Endodermal cell (in vitro differentiated cells): ENCODE measurements at places on chromosomes 5 and 9. TPM values are rescaled to one million over a fixed set of nuclear protein-coding genes. Genes with fewer than 3 reads are reported as not detected.

DNA sequence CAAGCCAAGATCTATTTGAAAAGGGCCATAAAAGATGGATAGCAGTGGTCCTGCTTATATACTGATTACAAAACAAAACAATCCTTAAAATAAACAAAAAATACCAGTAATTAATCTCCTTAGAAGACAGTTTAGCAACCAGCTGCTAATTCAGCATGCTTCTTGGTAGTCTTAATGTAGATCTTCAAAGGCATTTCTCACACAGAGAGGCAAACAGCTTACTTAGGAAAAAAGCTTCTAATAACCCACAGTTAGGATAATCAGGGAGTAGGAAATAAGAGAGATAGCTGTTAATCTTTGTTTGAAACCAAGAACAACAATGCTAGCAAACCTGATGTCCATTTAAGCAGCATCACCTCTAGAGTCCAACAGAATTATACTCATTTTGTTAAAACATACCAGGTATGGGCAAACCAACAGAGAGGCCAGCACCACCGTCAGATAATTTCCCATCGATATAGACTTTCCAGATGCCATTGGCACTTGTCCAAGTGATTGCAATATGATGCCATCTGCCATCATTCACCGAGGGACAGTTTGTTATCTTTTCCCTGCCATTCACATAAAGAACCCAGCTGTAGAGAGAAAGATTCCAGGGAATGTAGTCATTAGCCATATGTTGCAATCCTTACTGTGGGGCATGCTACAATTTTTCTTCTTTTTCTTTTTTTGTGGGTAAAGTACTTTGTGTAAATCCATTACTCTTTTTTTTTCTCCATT is 105.6 kb upstream of the TXNDC8 start:
- no peak overlapping the region for H3K27ac ChIP-seq
- no peak for DNase-seq
- no peaks in the 10 kb centered on the region for H3K4me1 ChIP-seq
- H3K36me3 ChIP-seq: no peaks in the 10 kb centered on the region

The IFNA2 gene
- not detected in 2 replicates for total RNA-seq

The EXOSC2 gene
- total RNA-seq: 47.8 and 56.5 TPM in 2 replicates

DNA sequence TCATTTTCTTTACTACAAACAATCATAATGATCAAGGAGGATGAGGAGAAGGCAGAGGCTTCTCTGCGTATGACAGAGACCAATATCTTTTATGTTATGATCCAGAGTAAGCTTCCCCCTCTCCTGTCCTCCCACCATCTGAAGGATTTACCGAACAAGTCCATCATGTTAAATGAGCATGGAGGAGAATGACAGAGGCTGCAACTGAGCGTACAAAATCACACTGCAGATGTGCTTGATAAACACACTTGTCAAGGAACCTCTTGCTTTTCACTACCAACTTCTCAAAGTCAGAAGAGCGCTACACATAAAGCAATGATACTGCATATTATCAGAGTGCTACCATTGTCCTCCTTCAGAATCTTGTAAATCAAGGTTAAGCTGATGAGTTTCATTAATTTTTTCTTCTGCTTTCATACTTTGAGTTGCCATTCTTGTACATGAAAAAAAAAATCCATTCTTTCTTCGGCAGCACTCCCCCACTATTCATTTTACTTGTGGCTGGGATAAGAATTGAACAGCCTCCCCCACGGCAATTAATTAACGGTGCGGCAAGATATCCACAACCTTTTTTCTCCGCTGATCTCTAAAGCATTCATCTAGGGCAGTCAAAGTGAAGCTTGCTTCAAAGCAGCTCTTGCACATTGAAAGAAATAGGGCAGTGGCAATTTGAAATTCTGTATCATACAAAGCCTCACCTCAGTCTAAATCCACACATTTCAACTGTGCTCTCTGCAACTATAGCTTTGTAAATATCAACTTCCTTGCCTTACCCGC is 673.9 kb upstream of the DMAC1 start:
- H3K4me3 ChIP-seq: no peak overlapping the region
- peaks cover 19% of the 10 kb centered on the region for H3K36me3 ChIP-seq
- H3K27me3 ChIP-seq: no peaks in the 10 kb centered on the region

The EPB41L4A gene
- total RNA-seq: 7.9 and 9.9 TPM in 2 replicates

DNA sequence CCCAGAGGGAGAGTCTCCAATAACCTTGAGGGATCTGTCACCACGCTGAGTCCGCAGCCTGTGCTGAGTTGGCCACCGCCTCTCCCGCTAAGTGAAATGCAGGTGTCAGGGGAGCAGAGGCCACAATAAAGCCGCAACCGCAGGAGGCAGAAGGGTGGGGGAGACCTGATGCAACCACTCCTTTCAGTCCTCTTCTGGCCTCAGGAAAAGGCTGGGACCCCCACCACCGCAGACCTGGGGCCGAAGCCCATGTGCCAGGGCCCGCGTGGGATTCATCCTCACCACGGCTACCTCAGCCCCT is 576 bp downstream of the MAP1B start:
- peak overlapping the region; percentile 96 for H3K27ac ChIP-seq
- peak; percentile 80 for DNase-seq
- H3K4me3 ChIP-seq: peak overlapping the region; percentile 97
- peaks cover 31% of the 10 kb centered on the region for H3K36me3 ChIP-seq

DNA sequence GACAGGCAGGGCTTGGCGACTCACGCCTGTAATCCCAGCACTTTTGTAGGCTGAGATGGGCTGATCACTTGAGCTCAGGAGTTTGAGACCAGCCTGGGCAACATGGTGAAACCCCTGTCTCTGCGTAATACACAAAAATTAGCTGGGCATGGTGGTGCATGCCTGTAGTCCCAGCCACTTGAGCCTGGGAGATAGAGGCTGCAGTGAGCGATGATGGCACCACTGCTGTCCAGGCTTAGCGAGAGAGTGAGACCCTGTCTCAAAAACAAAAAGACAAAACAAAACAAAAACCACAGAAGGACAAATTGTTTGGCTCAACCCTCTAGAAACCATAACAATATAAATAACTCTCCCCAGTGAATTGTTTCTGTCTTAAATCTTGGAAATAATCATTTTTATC is 92.6 kb upstream of the ERBIN start:
- H3K4me3 ChIP-seq: no peak overlapping the region
- H3K27me3 ChIP-seq: no peaks in the 10 kb centered on the region
- H3K27ac ChIP-seq: no peak overlapping the region
- no peak for DNase-seq
- no peaks in the 10 kb centered on the region for H3K36me3 ChIP-seq
- peaks cover 7% of the 10 kb centered on the region for H3K4me1 ChIP-seq

DNA sequence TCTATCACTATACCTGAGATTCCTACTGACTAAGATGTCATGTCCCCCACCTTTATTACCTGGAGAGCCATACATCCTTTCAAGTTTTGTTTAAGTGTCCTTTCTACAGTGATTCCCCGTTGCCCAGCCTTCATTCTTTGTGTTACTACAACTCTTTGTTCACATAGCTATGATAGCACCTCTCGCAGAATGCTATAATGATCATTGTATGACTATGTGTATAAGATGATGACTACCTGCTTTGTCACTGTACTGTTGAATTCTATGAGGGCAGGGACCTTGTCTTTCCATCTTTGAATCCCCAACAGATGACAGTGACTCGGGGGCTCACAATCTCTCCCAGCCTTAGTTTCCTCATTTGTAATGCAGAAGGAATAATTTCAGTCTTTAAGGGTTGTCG is 361.2 kb downstream of the NPR3 start:
- no peaks in the 10 kb centered on the region for H3K27me3 ChIP-seq
- no peak overlapping the region for H3K27ac ChIP-seq
- no peak for DNase-seq

- no peaks in the 10 kb centered on the region for H3K27me3 ChIP-seq
- peak; percentile 30 for DNase-seq
- H3K27ac ChIP-seq: no peak overlapping the region
- peaks cover 33% of the 10 kb centered on the region for H3K36me3 ChIP-seq
- no peak overlapping the region for H3K4me3 ChIP-seq
Measured at GRCh38 chr9:87535817-87536539, 38.3 kb downstream of the DAPK1 start.

The TAL2 gene
- total RNA-seq: 4.1 and 5.0 TPM in 2 replicates

The SMIM32 gene
- total RNA-seq: 0.15 and 0.18 TPM in 2 replicates

DNA sequence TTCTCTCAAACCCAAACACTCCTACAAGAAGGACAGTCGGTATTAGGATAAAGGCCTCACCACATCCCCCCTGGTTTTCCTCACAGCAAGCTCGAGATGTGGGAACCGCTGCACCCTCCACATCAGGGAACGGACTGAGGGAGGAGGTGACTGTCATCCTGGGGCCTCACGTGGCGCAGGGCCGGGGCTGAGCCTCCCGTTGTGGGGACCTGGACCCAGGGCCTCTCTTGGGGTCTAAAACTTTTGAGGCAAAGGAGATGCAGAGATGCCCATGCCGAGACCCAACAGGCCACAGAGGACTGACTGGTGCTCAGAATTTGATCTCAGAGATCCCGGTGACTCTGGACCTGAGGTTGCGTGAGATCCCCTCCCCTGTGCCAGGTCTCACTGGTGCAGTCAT is 72.7 kb downstream of the MRPL36 start:
- H3K4me1 ChIP-seq: no peaks in the 10 kb centered on the region
- no peak overlapping the region for H3K4me3 ChIP-seq
- peak; percentile 31 for DNase-seq
- H3K27ac ChIP-seq: no peak overlapping the region

GRCh38 chr5:167688341-167689130 is 602.9 kb upstream of the WWC1 start:
- H3K4me3 ChIP-seq: no peak overlapping the region
- H3K27ac ChIP-seq: no peak overlapping the region
- H3K27me3 ChIP-seq: no peaks in the 10 kb centered on the region
- DNase-seq: no peak
- no peaks in the 10 kb centered on the region for H3K4me1 ChIP-seq

DNA sequence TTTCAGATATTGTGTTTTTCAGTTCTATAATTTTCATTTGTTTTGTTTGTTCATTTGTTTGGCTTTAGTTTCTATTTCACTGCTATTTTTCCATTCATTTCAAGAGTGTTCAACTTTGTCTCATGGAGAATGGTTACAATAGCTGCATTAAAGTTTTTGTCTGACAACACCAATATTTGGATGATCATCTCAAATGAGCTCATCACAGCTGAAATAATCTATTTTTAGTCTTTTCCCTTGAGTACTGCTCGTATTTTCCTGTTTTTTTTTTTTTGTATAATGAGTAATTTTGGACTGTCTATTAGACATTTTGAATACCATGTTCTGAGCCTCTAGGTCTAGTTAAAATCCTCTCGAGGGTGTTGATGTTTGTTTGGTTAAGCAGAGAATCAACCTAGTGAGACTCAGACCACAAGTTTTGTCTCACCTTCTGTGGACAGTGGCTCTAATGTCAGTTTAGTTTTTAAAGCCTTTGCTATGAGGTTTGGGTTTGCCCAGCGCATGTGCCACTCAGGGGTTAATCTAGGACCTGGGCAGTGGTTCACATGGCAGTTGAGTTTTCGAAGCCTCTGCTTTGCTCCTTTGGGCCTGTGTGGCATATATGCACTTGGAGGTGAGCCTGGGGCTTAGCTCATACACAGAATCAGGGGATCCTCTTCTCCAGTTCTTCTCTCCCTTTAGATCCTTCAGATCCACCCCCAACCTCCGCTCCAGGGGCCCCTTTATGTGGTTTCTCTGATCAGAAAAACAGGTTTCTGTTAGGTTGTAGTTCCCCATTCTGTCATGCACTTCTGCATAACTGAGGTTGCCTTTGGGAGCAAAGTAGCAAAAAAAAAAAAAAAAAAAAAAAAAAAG is 79.8 kb downstream of the ARSB start:
- no peak for DNase-seq
- no peaks in the 10 kb centered on the region for H3K36me3 ChIP-seq
- H3K27ac ChIP-seq: no peak overlapping the region
- H3K4me3 ChIP-seq: no peak overlapping the region
- H3K27me3 ChIP-seq: no peaks in the 10 kb centered on the region

The LOX gene
- 16.4 and 27.6 TPM in 2 replicates for total RNA-seq

The SPINK6 gene
- not detected in 2 replicates for total RNA-seq

The PRDM9 gene
- 0.18 TPM in 1 of 2 replicates, not detected in the other for total RNA-seq

GRCh38 chr9:34759432-34760134 is 49.6 kb upstream of the CCL21 start:
- H3K27ac ChIP-seq: no peak overlapping the region
- H3K36me3 ChIP-seq: no peaks in the 10 kb centered on the region
- no peaks in the 10 kb centered on the region for H3K4me1 ChIP-seq
- DNase-seq: peak; percentile 33
- peaks cover 26% of the 10 kb centered on the region for H3K27me3 ChIP-seq
- no peak overlapping the region for H3K4me3 ChIP-seq

GRCh38 chr5:163565492-163565891 is 60.1 kb downstream of the MAT2B start:
- no peak overlapping the region for H3K27ac ChIP-seq
- peak overlapping the region; percentile 78 for H3K4me3 ChIP-seq
- peak; percentile 78 for DNase-seq
- peaks cover 42% of the 10 kb centered on the region for H3K27me3 ChIP-seq

- no peaks in the 10 kb centered on the region for H3K27me3 ChIP-seq
- no peaks in the 10 kb centered on the region for H3K4me1 ChIP-seq
- no peak for DNase-seq
Measured at GRCh38 chr5:122972877-122973276, 63.6 kb downstream of the PPIC start.

DNA sequence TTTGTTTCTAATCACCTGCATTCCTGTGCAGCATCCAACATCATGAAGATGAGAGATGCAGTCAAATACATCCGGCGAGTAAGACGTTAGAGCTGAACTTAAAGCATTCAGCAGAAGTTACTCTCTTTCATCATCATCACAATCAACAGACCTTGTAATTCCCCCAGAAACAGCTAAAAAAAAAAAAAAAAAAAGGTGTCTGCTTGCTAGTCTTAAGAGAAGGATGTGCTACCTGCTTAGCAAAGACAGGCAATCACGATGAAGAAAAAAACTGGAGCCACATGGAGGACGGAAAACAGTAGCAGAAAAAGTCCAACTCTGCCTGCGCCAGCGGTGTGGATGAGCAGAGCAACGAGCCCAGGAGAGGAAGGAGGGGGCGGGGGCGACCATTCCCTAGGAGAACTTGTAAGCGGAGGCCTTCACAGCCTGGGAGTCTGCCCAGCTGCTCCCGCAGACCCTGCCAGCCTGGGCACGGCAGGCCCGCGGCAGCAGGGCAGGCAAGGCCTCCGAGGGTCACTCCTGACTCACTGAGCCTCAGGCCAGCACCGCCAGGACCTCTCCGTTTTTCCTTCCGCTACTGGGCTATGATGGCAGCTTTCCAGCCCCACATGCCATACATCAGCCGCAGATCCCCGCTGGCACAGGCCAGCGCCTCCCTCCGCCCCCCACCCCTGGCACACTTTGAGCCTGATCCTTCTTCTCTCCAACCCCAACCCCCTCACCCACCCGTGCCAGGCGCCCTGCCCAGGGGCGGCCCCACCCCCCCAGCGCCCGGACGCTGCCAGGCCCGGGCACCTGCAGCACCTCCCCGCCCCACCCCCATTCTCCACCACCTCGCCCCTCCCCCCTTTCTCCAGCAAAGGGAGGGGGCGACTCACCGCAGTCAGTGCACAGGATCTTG is 1.4 kb downstream of the NRG2 start:
- H3K36me3 ChIP-seq: no peaks in the 10 kb centered on the region
- H3K27me3 ChIP-seq: peaks cover 44% of the 10 kb centered on the region
- no peak overlapping the region for H3K27ac ChIP-seq
- DNase-seq: peak; percentile 66

GRCh38 chr9:35254237-35254636 is 92.4 kb downstream of the UNC13B start:
- DNase-seq: no peak
- no peaks in the 10 kb centered on the region for H3K27me3 ChIP-seq
- no peaks in the 10 kb centered on the region for H3K36me3 ChIP-seq
- H3K27ac ChIP-seq: no peak overlapping the region
- no peaks in the 10 kb centered on the region for H3K4me1 ChIP-seq
- H3K4me3 ChIP-seq: no peak overlapping the region
